ENCODE measurements at places on chromosomes 4 and X. TPM values are rescaled to one million over a fixed set of nuclear protein-coding genes. Genes with fewer than 3 reads are reported as not detected.
A peak's percentile ranks its signal among the peaks of the same experiment; 100 is the strongest.

Gene CSAG2
- total RNA-seq = 6.1 TPM

Gene TEX13C
- 0.14 TPM for total RNA-seq

Gene BANK1
- total RNA-seq = not detected

- no peak for DNase-seq
Measured at GRCh38 chrX:131747173-131747572, 203.3 kb downstream of the OR13H1 start.

DNA sequence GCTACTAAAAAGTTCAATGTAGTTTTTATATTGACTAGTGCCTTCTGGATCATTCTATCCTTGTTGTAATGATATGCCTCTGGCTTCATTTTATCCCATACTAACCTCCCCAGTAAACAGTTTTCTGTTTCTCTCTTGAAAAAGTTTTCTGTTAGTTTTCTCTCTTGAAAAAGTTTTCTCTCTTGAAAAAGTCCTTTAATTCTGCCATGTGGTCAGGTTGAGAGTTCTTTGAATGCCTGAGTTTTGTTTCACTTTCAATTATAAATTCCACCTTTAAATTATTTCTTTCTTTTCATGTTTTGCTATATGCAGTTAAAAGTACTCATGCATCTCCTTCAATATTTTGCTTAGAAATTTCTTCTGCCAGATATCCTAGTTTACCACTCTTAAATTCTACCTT, 1139.6 kb downstream of the STPG2 start:
- DNase-seq = no peak

- DNase-seq = peak; percentile 83
Measured at GRCh38 chr4:107862658-107863057, 37.9 kb downstream of the SGMS2 start.

Gene CXorf49
- not detected for total RNA-seq

Gene OTUD5
- total RNA-seq = 30.0 TPM

- DNase-seq = no peak
Measured at GRCh38 chr4:36374836-36375511, 93.6 kb downstream of the DTHD1 start.

- DNase-seq = no peak
Measured at GRCh38 chr4:86611757-86612156, 17.6 kb downstream of the PTPN13 start.

Gene KDM5C
- 50.7 TPM for total RNA-seq

- DNase-seq = no peak
Measured at GRCh38 chrX:16931371-16931770, 15.1 kb upstream of the REPS2 start.

DNA sequence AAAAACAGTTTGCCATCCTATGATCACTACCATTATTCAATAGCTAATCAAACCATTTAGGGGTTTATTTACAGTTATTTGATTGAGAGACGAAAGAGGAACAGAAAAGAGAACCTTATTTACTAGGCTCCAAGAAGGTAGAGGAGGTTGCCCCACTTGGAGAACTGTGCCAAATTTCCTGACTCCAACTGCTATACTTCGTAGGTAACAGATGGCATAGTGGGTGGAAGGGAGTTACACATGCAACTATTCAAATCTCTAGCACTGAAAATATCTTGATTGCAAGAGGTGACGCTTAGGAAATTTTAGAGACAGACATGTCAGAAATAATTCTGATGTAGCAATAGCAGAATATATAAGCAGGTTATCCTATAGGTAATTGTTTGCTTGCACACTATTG, 38.0 kb upstream of the TMPRSS11F start:
- no peak for DNase-seq

DNA sequence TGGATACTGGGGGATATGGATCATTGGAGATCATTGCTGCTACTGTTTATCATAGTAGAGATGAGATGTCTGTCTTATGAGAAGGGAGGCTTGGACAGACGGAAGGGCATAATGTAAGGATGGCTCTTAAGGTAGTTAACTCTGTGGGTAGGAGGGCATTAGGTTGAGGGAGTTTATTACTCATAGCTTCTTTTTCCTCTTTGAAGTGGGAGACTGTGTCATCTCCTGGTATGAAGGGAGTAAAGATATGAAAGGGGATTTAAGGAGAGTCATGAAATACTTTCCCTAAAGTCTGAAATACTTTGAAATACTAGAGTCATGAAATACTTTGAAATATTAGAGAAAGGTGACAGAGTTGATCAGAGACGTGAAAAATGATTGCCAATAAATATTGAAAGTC, 255.5 kb upstream of the PITX2 start:
- peak; percentile 71 for DNase-seq

GRCh38 chr4:41538887-41539498, 1.0 kb downstream of the LIMCH1 start:
- DNase-seq = peak; percentile 71

Gene IBSP
- not detected for total RNA-seq

Gene SPANXB1
- total RNA-seq = 0.55 TPM

DNA sequence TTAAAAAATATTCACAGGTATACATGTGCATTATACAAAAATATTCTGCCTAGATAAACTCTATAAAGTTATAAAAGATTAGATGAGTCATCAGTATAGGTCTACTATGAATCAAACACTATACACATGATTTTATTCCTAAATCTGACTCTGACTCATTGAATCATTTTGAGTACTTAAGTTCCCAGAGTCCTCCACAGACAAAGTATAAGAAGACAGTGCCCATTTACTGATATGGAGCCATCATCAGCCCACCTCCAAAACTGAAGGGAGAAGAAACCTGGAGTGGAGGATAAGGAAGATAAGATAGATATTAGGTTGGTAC, 28.7 kb upstream of the ANTXR2 start:
- DNase-seq = peak; percentile 53

Gene ADH1B
- total RNA-seq = not detected

DNA sequence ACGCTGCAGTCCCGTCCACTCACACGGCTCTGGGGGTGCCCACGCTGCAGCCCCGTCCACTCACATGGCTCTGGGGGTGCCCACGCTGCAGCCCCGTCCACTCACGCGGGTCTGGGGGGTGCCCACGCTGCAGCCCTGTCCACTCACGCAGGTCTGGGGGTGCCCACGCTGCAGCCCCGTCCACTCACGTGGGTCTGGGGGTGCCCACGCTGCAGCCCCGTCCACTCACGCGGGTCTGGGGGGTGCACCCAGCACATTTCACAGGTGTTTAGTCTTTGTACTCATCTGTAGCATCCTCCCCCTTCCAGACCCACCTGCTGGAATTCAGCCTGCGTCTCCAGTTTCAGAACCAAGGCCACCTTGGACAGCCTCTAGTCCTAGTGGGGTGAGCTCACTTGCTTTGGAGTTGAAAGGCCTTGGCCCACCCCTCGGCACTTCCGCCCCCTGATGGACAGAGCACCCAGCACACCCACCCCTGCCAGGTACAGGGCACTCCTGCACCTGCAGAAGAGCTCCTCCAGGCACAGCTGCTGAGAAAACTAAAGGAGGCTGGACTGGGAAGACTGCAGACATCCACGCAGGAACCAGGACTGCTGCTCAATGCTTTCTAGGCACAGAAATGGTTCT, 73.0 kb downstream of the ABLIM2 start:
- DNase-seq = no peak
